ENCODE measurements at places on chromosomes 4 and X.

GRCh38 chrX:24125028-24125612 is 24.4 kb upstream of the ZFX start:
- no peak for DNase-seq

DNA sequence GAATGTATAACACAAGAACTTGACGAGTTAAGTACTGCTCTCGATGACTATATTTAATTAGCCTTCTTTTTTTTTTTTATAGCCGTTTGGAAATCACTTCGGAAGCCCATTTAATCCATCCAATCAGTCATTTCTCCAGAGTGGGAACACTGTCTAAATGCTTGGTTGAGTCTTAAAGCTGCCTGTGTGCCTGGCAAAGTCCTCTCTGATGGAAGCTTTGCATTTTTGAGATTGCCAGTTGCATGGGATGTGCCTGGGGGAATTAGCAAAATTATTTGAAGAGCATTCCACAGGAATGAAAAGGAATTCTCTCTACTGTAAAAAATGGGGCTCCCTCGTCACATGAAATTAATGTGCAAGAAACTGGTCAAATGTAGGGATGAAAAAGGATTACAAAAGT is 398.8 kb upstream of the RPS6KA3 start:
- DNase-seq = no peak

DNA sequence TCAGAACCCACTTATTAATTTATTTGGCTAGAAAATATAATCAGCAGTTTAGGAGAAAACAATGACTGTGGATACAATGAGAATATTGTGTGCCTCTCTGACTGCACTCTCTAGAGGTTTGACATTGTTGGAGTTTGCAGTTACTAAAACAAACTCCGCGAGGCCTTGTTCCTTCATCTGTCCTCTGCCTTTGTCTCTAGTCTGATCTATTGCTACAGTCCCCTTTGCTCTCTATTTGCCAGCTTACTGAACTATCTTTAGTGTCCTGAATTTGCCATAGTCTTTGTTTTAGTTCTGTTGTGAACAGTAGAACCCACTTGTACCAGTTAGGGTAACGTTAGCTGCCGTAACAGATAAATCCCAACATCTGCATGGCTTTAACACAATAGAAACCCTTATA is 81.4 kb upstream of the RPS6KA3 start:
- DNase-seq = no peak

- DNase-seq = peak; percentile 97
Observed at GRCh38 chr4:118684873-118685811, at the start of gene METTL14. METTL14 (plus strand) TSS chr4:118685392; CDS start chr4:118685535, 143 bp downstream.

GRCh38 chr4:140906993-140907962 is 151.1 kb upstream of the TBC1D9 start:
- DNase-seq = no peak

DNA sequence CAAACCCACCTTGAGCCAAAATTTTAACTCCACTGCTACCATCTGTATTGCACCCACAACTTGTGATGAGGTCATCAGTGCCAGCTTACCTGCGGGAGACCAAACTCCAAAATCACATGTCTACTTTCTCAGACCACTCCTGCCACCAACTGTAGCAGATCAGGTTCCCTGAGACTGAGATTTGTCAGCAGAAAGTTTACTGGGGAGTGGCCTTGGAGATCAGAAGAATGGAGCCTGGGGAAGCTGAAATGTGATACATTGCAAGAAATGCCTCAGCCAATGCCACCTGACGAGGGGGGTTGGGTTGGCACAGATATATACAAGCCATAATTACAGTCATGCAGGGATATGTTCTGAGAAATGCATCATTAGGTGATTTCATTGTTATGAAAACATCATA is 19.1 kb downstream of the HAUS3 start:
- no peak for DNase-seq

DNA sequence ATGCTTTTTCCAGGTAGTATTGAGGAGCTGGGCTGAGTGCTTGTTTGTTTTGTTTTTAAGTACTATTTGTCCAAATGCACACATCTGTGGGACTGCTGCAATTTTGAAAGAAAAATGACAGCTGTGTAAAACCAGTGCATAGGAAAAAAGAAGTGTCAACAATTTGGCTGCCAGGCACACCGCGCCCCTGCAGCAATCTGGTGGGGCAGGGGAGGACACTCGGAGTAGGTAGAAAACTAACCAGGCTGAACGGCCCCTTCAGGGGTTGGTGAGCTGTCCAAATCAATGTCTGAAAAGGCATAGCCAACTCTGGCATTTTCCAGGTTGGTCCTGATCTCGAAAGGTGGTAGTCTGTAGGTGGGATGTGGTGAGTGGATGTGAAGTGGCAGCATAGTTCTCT is 1.1 kb downstream of the LDOC1 start:
- DNase-seq = no peak

- no peak for DNase-seq
Observed at GRCh38 chrX:16239211-16239610, 71.9 kb downstream of the MAGEB17 start.

- DNase-seq = peak; percentile 42
Observed at GRCh38 chr4:158229768-158230167, 19.5 kb downstream of the TMEM144 start.

DNA sequence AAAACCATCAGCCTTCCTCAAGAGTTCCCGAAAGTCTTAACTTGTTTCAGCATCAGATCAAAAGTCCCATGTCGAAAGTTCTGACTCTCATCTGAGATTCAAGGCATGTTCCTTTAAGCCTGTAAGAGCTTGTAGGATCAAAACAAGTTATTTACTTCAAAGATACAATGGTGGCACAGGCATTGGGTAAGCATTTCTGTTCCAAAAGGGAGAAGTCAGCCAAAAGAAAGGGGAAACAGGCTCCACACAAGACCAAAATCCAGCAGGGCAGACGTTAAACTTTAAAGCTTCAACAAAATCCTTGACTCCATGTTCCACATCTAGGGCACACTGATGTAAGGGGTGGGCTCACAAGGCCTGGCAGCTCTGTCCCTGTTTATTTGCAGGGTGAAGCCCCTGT is 91.7 kb downstream of the FHDC1 start:
- no peak for DNase-seq

DNA sequence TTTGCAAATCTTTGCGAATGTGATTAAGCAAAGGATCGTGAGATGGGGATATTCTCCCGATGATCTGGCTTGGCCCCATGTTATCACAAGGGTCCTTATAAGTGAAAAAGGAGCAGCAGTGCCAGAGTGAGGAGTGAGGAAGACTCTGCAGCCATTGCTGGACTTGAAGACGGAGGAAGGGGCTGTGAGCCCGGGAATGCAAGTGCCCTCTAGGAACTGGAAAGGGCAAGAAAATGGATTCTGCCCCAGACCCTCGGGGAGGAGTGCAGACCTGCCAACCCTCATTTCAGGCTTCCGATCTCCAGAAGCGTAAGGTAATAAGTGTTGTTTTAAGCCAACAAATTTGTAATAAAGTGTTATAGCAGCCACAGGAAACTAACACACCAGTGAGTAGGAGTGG is 76.3 kb downstream of the EVC start:
- DNase-seq = no peak

GRCh38 chr4:64341711-64342110 is 67.5 kb downstream of the TECRL start:
- DNase-seq = no peak

GRCh38 chrX:76064825-76065224 is 108.0 kb upstream of the PBDC1 start:
- DNase-seq = no peak

- DNase-seq = no peak
Observed at GRCh38 chr4:119667802-119668201, 39.2 kb upstream of the PDE5A start.

GRCh38 chr4:36091997-36092396 is 152.3 kb downstream of the ARAP2 start:
- no peak for DNase-seq

GRCh38 chrX:120358737-120359456 is 3.0 kb upstream of the ATP1B4 start:
- DNase-seq = peak; percentile 2

- DNase-seq = no peak
Observed at GRCh38 chr4:23023666-23024065, 330.9 kb downstream of the GBA3 start.

- DNase-seq = no peak
Observed at GRCh38 chrX:119622356-119623232, 16.4 kb upstream of the NKRF start.

- peak; percentile 16 for DNase-seq
Observed at GRCh38 chr4:121370729-121371325, 10.0 kb downstream of the QRFPR start.

- no peak for DNase-seq
Observed at GRCh38 chr4:173214661-173215060, 46.0 kb downstream of the GALNT7 start.

- DNase-seq = no peak
Observed at GRCh38 chr4:146294776-146295175, 80.4 kb downstream of the REELD1 start.

DNA sequence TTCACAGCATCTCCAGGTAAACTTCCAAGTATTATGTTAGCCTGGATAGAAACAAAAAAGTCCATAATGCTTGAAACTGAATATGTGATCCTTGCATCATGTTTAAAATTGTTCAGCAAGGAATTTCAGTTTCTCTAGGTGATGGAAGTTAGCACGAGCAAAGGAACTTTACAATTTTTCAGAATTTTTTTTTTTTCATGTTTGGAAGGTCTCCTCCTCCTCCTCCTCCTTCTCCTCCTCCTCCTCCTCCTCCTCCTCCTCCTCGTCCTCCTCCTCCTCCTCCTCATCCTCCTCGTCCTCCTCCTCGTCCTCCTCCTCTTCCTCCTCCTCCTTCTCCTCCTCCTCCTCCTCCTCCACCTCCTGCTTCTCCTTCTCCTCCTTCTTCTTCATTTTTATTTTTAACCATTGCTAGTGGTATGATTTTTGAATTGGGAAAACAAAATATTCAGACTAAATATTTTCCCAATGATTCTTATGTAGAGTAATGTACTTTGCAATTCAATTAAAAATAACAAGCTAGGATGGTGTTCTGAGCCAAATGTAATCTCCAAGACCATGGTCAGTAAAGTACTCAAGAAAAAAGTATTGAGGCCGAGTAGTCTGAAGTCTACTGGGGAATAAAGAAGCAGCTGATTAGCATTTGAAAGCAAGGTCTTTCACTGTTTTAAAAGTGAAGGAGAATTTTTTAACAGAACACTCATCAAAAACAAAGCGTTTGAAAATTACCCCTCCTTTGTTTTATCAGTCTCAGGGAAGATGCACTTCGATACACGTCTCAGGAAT is 420.9 kb upstream of the ATOH1 start:
- DNase-seq = no peak

- DNase-seq = peak; percentile 2
Observed at GRCh38 chrX:14712096-14712495, 160.8 kb downstream of the FANCB start.

DNA sequence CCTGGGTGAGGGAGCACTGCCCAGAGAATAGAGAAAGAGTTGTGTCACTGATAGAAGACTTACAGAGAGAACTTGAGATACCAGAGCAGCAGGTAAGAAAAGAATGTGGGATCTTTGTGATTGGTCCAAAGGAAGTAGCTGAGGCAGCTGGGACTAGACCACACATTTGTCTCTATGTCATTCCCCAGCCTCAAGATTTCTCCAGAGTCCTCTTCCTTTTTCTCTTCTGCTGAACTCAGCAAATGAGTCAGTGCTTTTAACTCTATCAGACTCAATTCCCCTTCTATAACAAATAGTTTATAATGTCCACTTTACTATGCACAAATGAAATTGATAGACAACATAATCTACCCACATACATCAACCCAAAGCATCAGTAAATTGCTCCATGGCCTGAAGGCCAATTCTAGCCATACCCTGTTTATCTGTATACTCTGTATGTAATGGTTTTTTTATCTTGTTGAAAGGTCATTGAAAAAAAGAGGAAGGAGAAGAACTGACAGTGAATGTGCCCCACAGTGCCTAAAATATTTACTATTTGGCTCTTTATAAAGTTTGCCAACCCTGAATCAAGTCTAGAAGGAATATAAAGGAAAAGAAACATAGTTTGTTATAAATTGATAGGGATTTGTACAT is 38.2 kb downstream of the ETDC start:
- DNase-seq = no peak

DNA sequence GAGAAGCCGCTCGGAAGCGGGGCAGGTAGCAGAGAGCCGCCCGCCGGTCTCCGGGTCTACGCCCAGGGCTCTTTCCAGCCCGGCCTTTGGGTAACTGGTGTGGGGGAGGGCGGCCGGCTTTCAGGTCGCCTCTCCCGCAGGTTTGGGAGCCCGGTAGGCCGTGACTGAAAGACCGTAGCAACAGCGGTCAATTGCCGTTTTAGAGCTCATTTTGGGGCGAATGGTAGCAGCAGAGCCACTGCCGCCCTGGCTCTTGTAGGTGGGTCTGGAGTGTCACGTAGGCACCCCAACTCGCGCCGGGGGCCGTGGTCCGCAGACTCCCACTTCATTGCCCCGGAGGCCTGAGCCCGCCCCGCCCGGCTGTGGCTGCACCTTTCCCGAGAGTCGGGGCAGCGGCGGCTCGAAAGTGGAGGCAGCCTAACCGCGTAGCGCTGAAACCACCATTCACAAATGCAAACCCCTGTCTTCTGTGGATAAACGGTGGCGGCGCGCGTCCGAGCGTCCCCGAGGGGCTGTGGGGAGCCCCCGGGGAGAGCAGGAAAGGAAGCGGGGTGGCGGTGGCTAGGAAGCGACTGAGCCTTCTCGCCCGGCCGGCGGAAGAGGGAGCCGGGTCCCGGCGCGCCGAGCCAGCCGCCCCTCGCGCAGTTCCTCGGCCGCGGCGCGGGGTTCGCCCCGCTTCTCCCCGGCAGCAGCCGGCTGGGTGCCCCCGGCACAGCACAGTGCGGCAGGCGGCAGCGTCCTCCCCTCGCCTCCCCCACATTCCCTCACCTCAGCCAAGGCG is 2185.1 kb upstream of the TENM3 start:
- DNase-seq = peak; percentile 61

- peak; percentile 6 for DNase-seq
Observed at GRCh38 chrX:136679531-136679930, 31.6 kb downstream of the CD40LG start.

DNA sequence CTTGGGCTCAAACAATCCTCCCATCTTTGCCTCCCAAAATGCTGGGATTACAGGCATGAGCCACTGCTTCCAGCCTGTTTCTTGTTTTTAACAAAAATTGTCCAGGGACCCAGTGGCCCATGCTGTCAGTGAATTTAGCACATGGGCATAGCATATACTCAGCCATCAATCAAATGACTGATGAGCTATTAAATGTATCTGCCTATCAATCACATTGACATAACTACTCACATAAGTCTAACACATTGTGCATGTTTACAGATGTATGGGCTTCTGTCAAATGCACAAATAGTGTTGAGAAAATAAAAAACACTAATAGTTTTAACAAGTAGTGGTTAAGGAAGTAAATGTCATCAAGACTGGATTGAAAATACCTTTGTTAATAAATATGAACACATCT is 249.4 kb downstream of the COX18 start:
- DNase-seq = no peak

DNA sequence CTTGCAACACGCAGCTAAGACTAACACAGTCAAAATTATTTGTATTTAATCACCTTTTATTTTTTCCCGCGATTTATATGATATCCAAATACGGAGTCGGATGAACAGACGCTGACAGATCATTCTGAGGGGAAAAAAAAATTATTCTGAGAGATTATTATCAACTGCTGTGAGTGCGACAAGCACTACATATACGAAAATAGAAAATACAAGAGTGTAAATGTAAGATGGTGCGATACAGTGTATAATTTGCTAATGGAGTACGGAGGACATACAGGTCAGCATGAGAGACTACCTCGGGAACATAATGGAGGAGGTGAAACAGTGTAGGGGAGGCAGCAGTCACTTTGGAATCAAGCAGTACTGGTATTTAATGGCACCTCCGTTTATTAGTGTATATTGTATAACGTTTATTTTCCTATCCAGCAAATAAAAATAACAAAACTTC is 2.8 kb upstream of the LIN54 start:
- DNase-seq = no peak
